ENCODE measurements at places on chromosomes 5 and 9.

- DNase-seq: no peak
These were observed 15.2 kb downstream of the NUP214 start for GRCh38 chr9:131140550-131140949.

GRCh38 chr5:163330723-163331668 lies 106.4 kb upstream of the CCNG1 start:
- no peak for DNase-seq

- no peak for DNase-seq
These were observed 150.8 kb downstream of the MAPKAP1 start for GRCh38 chr9:125556046-125556721.

- DNase-seq: no peak
These were observed 35.3 kb upstream of the CDKN2AIPNL start for GRCh38 chr5:134446938-134447337.

GRCh38 chr9:1505489-1505888 lies 455.3 kb downstream of the DMRT2 start:
- DNase-seq: no peak

DNA sequence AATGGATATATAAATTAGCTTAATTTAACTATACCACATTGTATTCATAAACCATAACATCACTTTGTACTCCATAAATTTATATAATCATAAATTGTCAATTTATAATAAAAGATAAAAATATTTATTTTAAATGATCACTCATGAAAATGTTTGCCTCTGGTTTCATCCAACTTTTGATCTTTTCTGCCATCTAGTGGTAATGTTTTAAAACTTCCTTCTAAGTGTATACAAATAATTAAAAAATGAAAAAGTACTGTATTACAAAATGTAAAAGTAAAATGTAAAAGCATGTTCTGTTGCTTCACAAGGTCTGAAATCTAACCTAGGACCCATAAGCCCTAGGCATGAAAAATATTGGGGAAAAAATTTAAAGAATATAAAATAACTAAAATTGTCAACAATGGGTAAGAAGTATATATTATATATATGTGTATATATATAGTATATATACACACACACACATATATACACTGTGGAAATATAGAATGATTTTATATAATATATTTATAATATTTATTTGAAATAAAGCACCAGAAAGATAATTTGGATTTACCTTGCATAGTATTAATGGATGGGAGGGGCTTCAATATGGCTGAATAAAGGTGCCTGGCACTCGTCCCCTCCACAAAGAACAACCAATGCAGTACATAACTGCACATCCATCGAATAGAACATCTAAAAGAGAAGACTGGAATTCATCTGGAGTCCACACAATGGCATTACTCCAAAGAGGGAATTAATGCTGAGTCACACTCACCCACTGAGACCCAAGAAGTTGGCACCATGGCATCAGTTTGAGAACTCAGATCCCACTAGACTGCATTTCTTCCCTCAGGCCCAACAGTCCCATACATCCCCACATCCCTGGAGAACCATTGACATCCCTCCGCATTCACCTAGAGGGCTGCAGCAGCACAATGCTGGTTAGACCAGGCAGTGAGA lies 32.5 kb downstream of the ANXA1 start:
- peak; percentile 45 for DNase-seq

- no peak for DNase-seq
These were observed 255.5 kb downstream of the MAN2A1 start for GRCh38 chr5:109945097-109945678.

DNA sequence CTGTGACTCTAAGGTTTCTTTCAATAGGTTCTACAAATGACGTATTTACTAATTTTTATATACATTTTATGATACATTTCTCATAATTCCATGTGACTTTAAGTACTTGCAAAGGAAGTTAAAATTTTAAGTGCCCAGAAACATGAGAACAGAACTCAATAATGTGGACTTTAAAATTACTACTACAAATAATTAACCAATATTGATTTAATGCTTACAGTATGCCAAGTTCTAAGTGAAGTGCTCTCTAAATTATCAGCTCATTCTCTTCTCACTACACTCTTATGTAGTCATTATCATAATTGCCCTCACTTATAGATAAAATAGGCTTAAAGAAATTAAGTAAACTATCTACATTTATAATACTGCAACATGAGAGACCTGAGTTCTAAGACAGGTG lies 1690.7 kb upstream of the CDH9 start:
- DNase-seq: no peak

GRCh38 chr9:95670122-95670521 lies 153.4 kb upstream of the PTCH1 start:
- no peak for DNase-seq

DNA sequence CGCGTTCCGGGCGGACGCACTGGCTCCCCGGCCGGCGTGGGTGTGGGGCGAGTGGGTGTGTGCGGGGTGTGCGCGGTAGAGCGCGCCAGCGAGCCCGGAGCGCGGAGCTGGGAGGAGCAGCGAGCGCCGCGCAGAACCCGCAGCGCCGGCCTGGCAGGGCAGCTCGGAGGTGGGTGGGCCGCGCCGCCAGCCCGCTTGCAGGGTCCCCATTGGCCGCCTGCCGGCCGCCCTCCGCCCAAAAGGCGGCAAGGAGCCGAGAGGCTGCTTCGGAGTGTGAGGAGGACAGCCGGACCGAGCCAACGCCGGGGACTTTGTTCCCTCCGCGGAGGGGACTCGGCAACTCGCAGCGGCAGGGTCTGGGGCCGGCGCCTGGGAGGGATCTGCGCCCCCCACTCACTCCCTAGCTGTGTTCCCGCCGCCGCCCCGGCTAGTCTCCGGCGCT lies at the start of gene DAPK1:
Gene DAPK1 (plus strand): TSS at position 264 of the 442 bp plus-strand sequence. CDS start 1,211 bp downstream, outside the sequence.
- peak; percentile 15 for DNase-seq

- DNase-seq: no peak
These were observed 10.4 kb downstream of the TGFBI start for GRCh38 chr5:136039202-136039601.

DNA sequence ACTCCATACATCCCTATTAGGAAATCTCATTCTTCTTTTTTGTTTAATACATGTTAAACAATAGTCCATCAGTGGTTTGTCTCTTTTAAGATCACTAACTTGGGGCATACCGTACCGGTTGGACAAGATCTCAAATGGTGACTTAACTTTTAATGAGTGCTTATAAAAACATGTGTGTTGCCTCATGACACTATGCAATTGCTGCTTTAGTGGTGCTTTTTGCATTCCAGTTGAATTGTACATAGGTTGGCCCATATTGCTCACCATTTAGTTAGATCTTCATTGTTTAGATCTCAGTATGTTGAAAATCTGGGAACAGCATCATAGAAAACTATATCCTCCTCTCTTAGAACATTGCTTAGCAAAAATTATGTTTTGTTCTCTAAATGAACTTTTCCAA lies 17.8 kb downstream of the C9orf85 start:
- DNase-seq: peak; percentile 83

All from fibroblast of skin of right quadriceps (primary cell).